Activated T-helper 1 cell treated with anti-CD3 and anti-CD28 coated beads, Interleukin-2, amount 50 U/mL, for 16 hours (primary cell): ENCODE measurements at places on chromosomes 2 and 18.

DNA sequence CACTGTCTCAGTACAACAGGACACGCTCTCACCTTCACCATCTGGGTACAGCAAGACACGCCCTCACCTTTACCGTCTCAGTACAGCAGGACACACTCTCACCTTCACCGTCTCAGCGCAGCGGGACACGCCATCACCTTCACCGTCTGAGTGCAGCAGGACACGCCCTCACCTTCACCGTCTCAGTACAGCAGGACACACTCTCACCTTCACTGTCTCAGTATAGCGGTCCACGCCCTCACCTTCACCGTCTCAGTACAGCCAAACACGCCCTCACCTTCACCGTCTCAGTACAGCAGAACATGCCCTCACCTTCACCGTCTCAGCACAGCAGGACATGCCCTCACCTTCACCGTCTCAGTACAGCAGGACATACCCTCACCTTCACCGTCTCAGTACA lies 109.9 kb upstream of the CTDP1 start:
- no peak for DNase-seq

GRCh38 chr2:190050001-190050400 lies 12.5 kb downstream of the MSTN start:
- DNase-seq = no peak

DNA sequence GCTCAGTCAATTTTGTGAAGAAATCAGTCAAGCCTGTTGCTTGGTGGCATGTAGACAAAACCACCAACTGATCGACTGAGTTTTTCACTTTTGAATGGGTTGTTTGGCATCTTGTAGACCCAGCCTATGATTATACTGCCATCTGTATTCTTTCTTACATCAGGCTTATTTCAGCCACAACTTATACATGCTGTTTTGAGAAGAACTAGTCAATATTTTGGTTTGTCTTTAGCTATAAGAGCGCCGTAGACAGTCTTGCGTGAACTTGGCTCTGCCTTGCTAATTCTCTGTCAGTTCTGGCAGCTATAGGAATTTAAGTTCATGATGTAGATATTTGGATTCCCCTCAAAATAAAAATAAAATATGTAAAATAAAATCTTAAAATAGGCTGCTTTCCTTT lies 742.0 kb upstream of the FANCL start:
- no peak for DNase-seq

DNA sequence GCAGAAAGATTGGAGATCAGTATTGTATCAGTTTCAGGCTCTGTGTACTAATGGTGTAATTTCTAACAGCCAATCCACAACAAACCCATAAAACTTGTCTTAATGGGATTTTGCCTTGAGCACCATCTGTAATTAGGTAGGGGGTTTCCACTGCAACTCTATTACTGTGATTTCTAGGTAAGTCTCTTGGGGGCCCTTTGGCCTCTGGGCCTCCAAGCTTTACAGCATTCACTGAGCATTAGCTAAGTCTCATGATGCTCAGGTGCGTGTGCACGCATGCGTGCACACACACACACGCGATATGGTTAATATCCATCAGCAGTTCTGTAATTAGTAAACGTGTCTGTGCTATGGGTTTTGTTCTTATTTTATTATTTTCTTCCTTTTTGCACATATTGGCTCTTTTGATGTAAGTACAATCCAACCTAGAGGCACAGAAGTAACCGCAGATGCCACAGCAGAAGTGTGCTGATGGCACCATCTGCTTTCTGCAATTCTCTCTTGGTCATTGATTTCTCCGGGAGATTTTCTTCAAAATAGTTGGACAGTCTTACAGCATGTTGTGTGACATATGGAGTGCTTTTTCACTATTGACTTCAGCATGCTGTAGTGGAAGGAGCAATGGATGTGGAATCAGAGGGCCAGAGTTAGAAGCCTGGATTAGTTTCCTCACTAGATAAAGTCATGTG lies 592.0 kb downstream of the LRRTM4 start:
- no peak for DNase-seq

- DNase-seq = no peak
These were observed 18.8 kb downstream of the KCNIP3 start for GRCh38 chr2:95315801-95316411.

GRCh38 chr18:37299471-37300304 lies 265.9 kb downstream of the CELF4 start:
- DNase-seq = no peak

- DNase-seq = no peak
These were observed 3.1 kb upstream of the KYNU start for GRCh38 chr2:142874293-142874814.

DNA sequence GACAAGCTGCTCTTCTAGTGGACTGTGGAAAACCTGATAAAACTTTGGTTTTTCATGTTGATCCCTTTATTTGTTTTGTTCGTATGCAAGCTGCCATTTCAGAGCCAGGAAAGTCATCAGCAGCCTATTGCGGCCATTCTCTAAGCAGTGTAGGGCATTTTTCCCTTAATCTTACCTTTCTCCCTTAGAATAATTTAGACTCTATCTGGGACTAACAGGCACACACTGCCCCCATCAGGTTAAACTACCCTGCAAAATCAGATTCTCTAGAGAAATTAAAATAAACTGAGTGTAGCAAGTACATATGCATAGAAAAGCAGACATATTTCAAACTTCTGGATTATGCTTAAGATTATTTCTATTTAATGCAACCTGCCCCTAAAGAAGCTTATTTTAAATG lies 347.5 kb downstream of the METTL4 start:
- no peak for DNase-seq

- DNase-seq = no peak
These were observed 221.3 kb downstream of the FHOD3 start for GRCh38 chr18:36518839-36519238.

- DNase-seq = no peak
These were observed at the start of gene DTNA for GRCh38 chr18:34709750-34710441. DTNA (plus strand) TSS chr18:34710298; CDS start chr18:34755977, 45,679 bp downstream.

GRCh38 chr2:223952280-223952968 lies 4.8 kb upstream of the MRPL44 start:
- no peak for DNase-seq

DNA sequence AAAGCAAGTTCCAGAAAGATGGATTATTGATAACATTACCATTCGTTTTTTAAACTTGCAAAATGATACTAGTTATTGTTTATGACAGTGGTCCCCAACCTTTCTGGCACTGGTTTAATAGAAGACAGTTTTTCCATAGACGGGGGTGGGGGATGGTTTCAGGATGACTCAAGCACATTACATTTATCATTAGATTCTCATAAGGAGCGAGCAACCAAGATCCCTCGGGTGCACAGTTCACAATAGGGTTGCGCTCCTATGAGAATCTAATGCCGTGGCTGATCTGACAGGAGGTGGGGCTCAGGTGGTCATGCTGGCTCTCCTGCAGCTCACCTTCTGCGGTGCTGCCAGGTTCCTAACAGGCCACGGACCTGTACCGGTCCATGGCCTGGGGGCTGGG lies 86.2 kb downstream of the BCL2 start:
- DNase-seq = no peak

GRCh38 chr2:233199870-233200269 lies 51.6 kb upstream of the ATG16L1 start:
- DNase-seq = no peak
